ENCODE measurements at places on chromosomes 2 and 18.

DNA sequence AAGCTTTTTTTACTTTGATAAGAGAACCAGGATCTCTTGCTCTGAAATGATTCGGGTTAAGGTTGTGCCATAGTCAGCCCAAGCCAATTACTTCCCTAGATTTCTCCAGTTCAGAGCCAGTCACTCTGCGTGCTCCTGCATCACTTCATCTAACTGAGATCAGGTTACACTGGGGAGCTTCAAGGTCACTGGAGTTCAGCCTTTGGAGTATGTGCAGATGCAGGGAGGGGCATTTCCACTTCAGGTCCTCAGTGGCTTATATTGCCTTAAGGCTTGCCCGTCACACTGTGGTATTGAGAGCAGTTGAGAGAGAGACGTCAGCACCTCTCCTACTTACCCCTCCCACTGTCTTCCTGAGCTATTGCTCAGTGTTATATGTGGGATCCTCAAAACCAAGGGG lies 317.8 kb downstream of the EPHA4 start:
- no peak for DNase-seq

DNA sequence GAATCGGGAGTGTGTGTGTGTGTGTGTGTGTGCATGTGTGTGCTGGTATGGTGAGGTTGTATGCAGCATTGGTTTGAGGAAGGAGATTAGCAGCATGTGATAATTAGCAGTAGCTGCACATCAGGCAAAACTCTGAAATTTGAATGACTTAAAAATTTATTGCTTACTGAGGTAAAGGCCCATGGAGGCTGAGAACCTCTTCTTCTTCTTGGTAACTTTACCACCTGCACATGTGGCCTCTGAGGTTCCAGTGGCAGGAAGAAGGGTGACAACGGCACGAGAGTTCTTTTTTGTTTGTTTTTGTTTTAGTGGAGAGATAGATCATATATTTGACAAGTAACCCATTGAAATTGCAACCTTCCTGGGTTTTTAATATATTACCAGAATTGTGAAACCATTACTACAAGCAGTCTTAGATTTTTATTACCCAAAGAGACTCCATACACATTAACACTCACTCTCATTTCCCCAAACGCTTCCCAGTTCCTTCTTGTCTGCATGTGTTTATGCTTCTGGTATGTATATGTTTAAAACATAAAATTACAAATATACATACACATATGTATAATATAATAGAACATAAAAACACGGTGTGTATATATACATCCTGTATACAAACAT lies 292.1 kb downstream of the PTGR3 start:
- DNase-seq, result no peak

DNA sequence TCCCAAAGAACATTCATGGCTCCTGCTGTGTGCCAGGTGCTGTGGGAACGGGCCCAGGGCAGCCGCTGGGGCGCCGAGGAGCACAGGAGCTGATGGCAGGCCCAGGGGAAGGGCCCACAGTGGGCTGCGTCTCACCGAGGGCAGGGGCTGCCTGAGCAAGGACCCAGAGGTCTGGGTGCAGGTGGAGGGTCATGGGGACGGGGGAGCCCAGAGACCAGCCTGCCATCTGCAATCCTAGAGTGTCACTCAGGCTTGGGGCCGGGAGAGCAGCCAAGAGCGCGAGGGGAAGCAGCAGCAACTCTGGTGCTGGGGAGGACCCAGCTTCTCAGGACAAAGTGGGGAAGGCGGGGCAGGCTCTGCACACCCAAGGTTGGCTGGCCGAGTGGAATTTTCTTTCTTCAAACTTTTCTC lies 207.4 kb downstream of the HDAC4 start:
- DNase-seq, result no peak

DNA sequence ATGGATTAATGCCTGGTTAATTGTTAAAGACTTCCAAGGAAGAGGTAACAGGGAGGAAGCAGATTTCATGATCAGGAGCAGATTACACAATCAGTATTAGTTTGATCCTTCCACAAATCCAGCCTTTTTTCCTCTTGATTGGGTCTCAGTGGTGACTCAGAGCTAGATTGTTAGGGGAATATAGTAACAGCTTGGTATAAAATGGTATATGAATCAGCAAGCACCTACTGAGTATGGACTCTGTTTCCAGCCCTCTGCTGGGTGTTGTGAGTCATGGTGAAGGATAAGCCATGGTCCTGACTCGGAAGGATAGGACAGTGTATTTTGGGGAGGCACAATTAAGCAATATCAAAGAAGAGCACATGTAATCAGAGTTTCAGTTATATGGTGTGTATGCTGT lies 272.4 kb upstream of the DPP10 start:
- DNase-seq, result no peak

GRCh38 chr2:172329416-172329773 lies 98.0 kb upstream of the ITGA6 start:
- DNase-seq, result no peak

- DNase-seq, result no peak
Measured at GRCh38 chr2:53859206-53860181, at the start of gene GPR75. Gene GPR75, minus strand, starts transcription at chr2:53859967. Its CDS starts 5,211 bp downstream, at chr2:53854756.

- no peak for DNase-seq
Measured at GRCh38 chr2:97718942-97719341, 5.6 kb downstream of the ZAP70 start.

GRCh38 chr2:121329786-121330185 lies 44.8 kb upstream of the TFCP2L1 start:
- no peak for DNase-seq

DNA sequence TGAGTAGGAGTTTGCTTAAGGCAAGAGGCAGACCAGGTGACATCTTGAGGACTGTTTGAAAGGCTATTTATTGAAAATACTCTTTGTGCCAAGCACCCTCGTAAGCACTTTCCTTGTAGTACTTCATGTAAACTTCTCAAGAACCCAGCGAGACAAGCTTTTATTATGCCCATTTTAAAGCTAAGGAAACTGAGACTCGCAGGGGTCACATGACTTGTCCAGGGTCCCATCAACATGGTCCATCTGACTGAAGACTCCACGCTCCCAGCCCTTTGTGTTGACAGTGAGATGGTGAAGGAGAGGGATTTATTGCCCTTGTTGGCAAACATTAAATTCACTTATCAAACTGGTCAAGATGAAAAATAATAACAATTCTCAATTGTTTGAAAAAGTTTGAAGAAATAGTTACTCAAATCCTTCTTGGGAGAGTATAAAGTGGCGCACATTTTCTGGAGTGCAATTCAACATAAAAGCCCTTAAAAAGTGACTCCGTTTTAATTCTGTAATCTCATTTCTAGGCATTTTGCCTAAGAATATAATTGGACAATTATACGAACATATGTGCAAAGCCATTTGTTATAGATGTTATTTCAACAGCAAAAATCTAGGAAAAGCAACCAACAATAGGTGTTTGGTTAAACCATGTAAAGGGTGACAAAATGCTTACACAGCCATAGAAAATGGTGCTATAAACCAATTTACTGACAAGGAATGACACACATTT lies 270.5 kb upstream of the NCKAP5 start:
- no peak for DNase-seq

GRCh38 chr2:162219426-162219825 lies 23.8 kb downstream of the FAP start:
- no peak for DNase-seq

GRCh38 chr2:128797092-128797491 lies 478.4 kb upstream of the HS6ST1 start:
- no peak for DNase-seq

- no peak for DNase-seq
Measured at GRCh38 chr2:39778233-39778632, 825 bp downstream of the THUMPD2 start.

GRCh38 chr2:14313341-14313740 lies 319.2 kb upstream of the LRATD1 start:
- DNase-seq, result no peak

GRCh38 chr2:159564081-159564480 lies 52.3 kb downstream of the BAZ2B start:
- no peak for DNase-seq

- DNase-seq, result no peak
Measured at GRCh38 chr18:54957996-54958395, 1.3 kb downstream of the CCDC68 start.

- DNase-seq, result no peak
Measured at GRCh38 chr18:44713435-44713834, 32.7 kb downstream of the SETBP1 start.

- no peak for DNase-seq
Measured at GRCh38 chr2:214014551-214015220, 396.2 kb upstream of the VWC2L start.

GRCh38 chr2:155377266-155377680 lies 678.8 kb downstream of the KCNJ3 start:
- DNase-seq, result peak; percentile 27

DNA sequence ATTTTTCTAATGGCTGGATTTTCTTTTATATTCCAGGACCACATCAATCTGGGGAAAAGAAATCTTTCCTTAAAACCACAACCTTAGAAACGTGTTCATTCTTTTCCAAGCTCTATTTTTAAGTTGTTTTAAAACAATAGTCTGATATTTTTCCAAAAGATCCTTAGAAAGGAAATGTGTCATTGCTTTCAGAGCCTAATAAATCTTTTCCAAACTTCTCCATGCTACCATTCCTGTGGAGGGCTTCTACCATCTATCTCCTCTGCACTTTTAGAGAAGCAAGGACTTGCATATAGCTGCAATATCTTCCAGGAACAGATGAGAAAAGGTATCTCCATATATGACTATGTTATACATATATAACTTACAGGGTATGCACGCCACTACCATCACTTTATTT lies 21.2 kb downstream of the WDFY1 start:
- no peak for DNase-seq

DNA sequence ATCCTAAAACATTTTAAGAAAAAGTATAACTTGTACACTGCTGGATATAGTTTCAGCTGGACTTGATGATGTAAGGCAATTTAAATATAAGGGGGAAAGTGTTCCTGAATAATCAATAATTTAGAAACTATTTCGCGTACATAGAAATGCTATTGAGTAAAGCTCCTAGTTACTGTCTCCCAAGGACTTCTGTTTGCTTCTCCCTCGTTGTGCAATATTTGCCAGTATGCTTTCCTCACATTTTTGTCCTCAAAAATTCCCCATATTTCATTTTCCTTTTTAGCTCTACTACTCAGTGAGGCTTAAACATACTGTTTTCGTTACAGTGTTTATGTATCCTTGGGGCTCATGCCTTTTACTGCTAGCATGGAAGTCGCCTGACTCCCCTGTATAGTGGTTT lies 36.9 kb downstream of the ATP9B start:
- no peak for DNase-seq

DNA sequence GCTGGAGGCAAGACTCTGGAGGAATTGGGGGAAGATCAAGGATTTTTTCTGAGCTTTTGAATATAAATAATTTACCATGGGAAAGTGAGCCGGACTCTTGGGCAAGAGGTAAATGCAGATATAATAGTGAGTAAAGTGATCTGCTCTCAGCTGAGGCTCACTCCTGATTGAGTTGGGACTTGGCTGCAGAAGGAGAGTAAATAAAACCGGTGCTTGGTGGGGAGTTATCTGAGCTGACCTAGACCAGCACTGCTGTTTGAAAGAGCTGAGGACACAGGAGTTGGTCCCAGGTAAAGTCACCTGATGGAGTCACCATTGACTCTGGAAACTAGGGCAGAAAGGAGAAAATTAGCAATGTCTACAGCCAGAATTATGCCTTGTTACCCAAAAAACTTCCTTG lies 57.3 kb upstream of the LRPPRC start:
- DNase-seq, result no peak

GRCh38 chr2:219207884-219208740 lies 1.5 kb downstream of the ZFAND2B start:
- no peak for DNase-seq

GRCh38 chr2:29382486-29382885 lies 267.3 kb downstream of the CLIP4 start:
- no peak for DNase-seq

GRCh38 chr2:67684991-67685390 lies 287.9 kb downstream of the ETAA1 start:
- no peak for DNase-seq

GRCh38 chr2:9554921-9555296 lies 721 bp downstream of the ADAM17 start:
- peak; percentile 10 for DNase-seq

GRCh38 chr2:169683425-169684134 lies 10.6 kb downstream of the CFAP210 start:
- no peak for DNase-seq

GRCh38 chr2:3132466-3132865 lies 245.2 kb downstream of the EIPR1 start:
- DNase-seq, result no peak

GRCh38 chr2:207285473-207285815 lies 119.7 kb upstream of the KLF7 start:
- no peak for DNase-seq

GRCh38 chr2:72936660-72937355 lies 19.5 kb downstream of the EMX1 start:
- no peak for DNase-seq

GRCh38 chr2:159963700-159964099 lies 98.7 kb downstream of the PLA2R1 start:
- no peak for DNase-seq

DNA sequence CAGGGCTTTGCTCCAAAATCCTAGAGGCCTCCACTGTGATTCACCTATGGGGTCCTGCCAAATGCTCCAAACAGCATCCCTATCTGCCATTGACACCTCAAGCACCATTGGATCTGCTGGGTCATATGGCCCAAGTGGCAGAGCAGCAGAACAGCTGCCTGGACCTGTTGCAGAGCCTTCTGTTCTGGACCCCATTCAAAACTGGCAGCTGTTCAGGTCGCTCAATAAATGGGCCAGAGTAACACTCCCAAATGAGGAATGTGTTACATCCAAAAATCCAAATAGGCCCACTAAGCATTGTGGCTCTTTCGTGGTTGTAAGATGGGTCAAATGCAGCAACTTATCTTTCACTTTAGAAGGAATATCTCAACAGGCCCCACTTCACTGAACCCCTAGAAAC lies 783.6 kb downstream of the DCDC2C start:
- no peak for DNase-seq

DNA sequence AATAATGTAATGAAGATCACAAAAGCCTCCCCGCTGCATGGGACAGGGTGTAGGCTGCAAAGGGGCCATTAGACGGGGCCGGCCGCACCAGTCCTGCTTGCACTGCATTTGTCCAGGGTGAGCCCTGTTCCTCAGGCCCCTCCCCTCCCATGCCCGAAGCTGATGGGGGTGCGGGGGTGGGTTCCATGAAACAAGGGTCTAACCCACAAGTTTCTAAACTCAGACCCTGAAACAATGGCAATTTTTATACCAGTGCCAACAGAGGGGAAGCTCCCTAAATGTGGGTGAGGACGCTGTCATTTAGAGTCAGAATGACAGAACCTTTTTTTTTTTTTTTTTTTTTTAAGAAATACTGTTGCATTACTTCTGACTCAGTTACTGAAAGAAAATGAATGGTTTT lies 39.7 kb downstream of the HS6ST1 start:
- DNase-seq, result no peak

- no peak for DNase-seq
Measured at GRCh38 chr18:76233876-76234675, 261.0 kb downstream of the ZNF516 start.

DNA sequence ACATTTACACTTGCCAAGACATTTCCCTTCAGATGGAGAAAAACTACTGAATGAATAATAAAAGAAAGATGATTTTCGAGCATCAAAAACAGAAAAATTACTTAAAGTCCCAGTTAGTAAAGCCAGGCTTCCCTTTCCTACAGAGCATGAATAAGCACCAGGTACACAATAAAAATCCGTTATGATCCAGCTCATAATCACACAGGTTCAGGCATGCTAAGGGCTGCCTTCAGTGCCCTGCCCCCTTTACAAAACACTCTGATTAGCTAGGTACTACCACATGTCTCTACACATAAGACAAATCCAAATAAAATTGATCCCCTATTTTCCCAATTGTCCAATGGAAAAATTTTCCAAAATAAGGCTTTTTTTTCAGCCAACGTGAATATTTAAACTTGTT lies 413.2 kb upstream of the LRATD1 start:
- no peak for DNase-seq

- no peak for DNase-seq
Measured at GRCh38 chr2:237231593-237231992, 145.9 kb downstream of the COPS8 start.
